ENCODE measurements at places on chromosomes 2 and 18. TPM values are rescaled to one million over a fixed set of nuclear protein-coding genes. Genes with fewer than 3 reads are reported as not detected.

The KCNS3 gene
- total RNA-seq: 9.9 TPM

GRCh38 chr2:235981631-235982030 is 186.6 kb downstream of the GBX2 start:
- no peak for DNase-seq

GRCh38 chr2:15931950-15932349 is 8.4 kb upstream of the MYCN start:
- no peak for DNase-seq

The CKAP2L gene
- total RNA-seq: not detected

The CNTNAP5 gene
- not detected for total RNA-seq

GRCh38 chr18:80105369-80106167 is 3.5 kb upstream of the ADNP2 start:
- no peak for DNase-seq

The PTPRN gene
- not detected for total RNA-seq

- no peak for DNase-seq
Observed at GRCh38 chr2:227748079-227748478, 2.4 kb downstream of the SCYGR8 start.

The NEU2 gene
- not detected for total RNA-seq

DNA sequence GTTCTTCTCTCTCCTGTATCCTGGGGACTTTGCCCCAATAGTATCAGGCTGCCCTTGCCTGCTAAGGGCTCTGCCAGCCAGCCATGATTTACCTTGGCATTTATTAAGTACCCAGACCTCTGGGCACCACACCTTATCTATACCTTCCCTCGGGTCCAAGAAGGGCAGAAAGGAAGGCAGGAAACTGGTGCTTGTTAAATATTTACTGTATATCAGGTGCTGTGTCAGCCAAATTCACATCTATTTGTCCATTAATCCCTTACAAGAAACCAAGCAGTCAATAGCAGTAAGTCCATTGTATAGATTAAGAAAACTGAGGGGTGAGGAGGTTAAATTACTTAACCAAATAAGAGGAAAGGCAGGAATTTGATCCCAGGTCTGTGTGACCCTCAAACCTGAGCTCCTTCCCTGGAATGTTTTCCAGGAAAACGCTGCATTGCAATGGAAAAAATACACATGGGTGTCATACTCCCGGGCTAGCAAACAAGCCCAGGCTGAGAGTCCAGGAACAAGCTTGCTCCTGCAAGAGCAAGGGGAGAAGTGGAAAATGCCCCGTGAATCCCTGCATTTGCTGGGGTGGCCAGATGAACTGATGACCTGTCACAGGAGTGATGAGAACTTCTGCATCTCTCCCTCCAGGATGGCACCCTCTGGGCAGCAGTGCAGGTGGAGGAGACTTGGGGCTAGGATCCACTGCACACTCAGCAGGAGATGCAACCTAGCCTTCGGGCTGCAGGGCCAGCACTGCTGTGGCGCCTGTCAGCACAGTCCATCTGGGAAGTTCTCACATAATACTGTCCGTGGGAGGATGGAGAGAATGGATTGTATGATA is 30.4 kb downstream of the CIB4 start:
- no peak for DNase-seq

DNA sequence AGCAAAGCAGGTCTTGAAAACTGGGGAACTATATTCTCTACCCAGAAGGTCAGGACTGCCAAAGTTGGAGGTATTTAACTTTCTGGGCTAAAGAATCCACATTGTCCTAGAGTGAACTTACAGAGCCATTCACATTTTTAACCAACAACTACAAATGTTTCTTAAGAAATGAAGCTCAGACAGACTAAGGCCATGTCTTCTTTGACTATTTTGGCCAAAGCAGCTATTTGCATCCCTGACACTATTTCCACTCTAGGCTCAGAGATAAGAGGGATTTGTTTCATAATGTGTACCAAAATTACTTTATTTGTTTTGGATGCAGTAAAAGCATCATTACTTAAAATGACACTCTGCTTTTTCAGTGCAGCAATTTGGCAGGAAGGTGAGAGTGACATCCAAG is 18.1 kb downstream of the PID1 start:
- DNase-seq: no peak

The SMAD4 gene
- 79.4 TPM for total RNA-seq

- no peak for DNase-seq
Observed at GRCh38 chr2:17311771-17312511, 206.3 kb downstream of the RAD51AP2 start.

DNA sequence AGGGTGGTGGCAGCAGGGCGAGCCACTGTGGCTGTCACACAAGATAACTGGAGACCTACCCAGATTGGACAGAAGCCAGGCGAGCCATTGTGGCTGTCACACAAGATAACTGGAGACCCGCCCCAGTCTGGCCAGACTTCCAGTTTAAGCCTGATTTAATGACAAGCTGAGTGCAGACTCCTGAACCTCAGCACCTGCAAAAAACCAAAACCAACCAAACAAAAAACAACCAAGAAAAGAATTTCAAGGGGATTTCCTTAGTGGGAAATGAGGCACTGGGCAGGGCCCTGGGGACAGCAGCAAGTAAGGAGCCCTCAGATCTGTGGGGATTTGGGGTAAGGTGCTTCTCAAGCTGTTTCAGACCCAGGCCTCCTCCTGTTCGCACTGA is 95.2 kb upstream of the BOD1L2 start:
- no peak for DNase-seq

DNA sequence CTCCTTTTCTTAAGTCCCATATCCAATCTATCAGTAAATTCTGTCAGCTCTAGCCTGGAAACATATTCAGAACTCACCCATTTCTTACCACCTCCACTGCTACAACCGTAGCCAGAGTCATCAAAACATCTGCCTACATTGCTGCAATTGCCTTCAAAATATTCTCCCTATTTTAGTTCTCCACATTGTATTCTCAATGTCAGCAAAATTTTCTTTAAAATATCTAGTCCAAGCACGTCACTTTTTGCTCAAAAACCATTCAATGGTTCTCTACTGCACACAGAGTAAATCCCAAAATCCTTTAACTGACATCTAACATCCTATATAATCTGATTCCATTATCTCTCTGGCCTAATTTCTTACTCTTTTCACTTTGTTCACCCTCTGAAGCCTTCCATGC is 68.5 kb upstream of the ERBB4 start:
- DNase-seq: no peak

The POLR1B gene
- total RNA-seq: 12.9 TPM

- no peak for DNase-seq
Observed at GRCh38 chr2:18317017-18317416, 243.4 kb downstream of the RDH14 start.

DNA sequence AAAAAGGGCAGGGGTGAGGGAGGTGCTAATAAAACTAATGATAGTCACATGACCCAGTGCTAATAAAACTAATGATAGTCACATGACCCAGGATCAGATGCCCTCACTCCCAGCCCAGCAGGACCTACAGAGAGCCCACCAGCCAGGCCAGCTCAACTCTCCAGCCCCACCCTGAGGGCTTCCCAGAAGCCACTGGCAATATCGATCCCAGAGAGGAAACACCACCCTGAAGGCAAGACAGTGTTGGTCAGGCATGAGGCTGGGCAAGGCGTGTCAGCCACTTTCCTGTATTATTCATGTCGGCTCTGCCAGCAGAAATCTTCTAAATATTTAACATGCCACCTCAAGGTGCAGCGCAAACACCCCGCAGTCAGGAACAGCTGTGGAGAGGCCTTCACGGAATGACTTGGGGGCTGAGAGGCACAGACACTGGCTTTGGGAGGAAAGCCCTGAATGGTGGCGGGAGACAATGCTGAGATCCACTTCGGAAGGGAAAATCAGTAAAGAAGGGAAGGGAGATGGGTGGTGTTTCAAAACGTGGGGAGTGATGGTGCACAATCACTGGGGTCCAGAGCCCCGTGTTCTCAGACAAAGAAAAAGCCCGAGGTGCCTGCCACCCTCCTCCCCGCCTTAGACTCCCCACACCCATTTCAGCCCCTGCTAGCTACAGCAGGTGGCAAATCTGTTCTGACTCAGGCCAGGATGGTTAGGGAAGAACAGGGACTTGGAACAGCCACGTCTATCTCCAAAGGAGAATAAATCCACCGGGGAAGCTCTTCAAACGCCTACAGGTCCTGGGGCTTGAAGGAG is 1.4 kb downstream of the REEP1 start:
- DNase-seq: no peak

The FAM168B gene
- total RNA-seq: 74.2 TPM

DNA sequence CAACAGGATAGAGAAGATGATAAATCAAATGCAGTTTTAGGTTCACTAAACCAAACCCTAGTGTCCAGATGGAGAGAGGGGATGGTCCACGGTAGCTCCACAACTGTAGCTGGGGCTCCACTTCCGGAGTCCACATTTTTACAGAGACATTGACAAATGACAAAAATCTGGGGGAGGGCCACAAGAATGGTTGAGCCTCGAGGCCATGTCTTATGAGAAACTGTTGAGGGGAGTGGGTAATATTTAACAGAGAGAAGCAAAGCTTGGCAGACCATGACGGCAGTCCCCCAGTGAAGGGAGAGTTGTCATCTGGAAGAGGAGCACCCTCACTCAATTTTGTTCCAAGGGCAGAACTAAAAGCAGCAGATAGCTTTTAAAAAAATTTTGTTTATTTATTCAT is 17.6 kb upstream of the EPHA4 start:
- no peak for DNase-seq

GRCh38 chr2:199862788-199863187 is 11.8 kb upstream of the FTCDNL1 start:
- no peak for DNase-seq

- no peak for DNase-seq
Observed at GRCh38 chr18:56568986-56569385, 69.4 kb downstream of the TXNL1 start.

The ACTR1B gene
- 72.5 TPM for total RNA-seq

DNA sequence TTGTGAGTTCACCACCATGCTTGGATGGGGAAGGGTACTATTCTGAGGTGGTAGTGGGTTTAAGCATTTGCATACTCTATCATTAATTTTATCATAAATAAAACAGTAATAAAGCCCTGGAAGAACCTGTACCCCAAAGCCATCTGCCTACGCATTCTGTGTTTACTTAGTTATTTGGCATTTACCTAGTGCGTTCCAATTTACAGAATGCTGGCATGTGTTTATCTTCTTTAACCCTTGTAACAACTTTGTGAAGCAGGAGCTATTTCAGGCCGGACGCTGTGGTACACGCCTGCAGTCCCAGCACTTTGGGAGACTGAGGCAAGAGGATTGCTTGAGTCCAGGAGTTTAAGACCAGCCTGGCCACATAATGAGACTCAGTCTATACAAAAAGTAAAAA is 17.8 kb upstream of the ODC1 start:
- no peak for DNase-seq

The KRTCAP3 gene
- total RNA-seq: 0.50 TPM

DNA sequence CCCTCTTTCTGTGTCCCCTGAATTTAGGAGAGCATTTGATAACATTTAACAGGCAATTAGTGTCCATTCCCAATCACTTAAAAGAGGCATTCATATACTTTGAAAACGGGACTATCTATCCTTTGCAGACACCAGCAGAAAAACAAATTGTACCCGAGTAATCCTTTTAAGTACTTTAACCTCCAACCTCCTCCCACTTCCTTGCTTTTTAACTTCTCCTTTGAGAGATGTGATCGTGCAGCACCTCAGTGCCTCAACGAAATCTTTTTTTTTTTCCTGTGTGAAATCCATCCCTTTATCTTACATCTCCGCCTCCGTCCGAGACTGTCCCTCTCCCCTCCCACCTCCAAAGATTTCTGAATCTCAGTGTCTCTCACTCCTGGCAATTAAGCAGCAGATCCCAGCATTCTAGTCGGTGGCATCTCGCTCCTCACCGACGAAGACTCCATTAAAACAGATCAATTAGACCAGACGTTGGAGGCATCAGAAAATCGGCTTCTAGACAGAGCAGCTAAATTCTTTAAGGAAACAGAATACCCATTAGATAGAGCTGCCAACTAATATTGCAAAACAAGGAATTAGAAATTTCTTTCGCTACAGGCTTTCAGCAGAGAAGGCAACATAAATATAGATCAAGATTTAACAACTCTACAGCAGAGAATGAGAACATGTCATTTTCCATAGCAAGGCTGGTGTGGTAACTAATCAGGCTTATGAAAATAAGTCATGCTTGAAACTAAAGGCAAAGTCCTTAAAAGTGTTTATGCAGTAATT is 1.9 kb upstream of the TMEFF2 start:
- DNase-seq: no peak

The LIPG gene
- 0.91 TPM for total RNA-seq

The LYG1 gene
- not detected for total RNA-seq

The EVA1A gene
- total RNA-seq: 1.6 TPM

- no peak for DNase-seq
Observed at GRCh38 chr2:100283724-100284501, 38.4 kb downstream of the LONRF2 start.

The EFEMP1 gene
- total RNA-seq: 28.9 TPM

DNA sequence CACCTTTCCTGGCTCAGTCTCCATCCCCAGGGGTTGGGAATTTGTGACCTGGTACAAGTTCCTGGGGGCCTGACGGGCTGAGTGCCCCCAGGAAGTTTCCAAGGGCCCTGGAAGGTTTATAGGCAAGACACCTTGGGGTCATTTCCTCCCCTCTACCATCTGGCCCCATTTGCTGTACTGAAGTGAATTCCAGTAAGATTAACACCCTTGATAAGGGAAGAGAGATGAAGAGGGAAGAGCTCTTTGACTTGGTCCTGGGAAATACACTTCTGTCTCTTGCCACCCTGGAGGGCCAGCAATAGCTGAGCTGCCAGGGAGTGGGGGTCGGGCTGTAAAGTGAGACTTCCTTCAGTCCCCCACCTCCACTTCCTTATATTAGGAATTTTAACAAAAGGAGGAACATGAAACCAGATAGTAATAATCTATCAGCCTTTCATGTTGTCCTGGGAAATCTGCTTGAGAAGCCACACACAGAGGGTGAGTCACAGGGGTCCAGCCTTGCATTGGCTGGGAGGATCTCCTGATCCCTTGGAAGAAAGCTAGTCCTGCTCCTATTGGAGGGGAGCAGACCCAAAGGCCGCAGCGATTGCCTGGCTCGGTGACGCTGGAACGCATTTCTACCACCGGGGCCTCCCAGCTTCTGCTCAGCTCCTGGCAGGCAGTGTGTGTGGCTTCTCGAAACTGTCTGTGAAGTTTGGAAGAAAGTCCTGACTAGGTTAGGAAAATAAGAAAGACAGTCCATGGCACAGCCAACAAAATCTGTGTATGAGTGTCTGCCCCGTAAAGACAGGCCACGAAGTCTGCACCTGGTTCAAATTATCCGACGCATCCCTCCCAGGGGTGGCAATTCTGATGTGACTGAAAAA is 87.3 kb downstream of the ACAA2 start:
- DNase-seq: peak; percentile 72

- no peak for DNase-seq
Observed at GRCh38 chr18:2411381-2411960, 159.8 kb downstream of the METTL4 start.
